Fibroblast of skin of left biceps (primary cell): ENCODE measurements at places on chromosomes 11 and 22.

GRCh38 chr11:17392872-17393271 is 4.4 kb upstream of the KCNJ11 start:
- no peak for DNase-seq

DNA sequence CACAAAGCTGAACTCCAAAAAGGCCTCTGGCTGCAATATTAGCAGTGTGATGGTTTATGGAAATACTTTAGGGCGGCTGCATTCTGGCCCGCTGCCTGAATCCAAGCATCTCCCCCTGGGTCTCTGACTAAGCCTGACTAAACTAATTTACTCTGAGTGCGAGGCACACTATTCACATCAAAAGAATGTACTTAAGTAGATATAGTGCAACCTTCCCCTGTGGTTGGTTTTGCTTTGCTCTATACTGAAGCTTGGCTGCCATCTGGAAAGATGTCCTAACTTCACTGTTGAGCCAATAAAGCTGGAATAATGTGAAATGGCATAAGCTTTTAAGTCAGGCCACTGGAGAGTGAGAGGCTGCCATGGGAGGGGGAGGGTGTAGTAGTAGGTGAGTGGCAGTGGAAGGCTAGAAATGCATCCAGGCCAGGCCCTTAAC is 321.6 kb downstream of the AASDHPPT start:
- peak; percentile 99 for DNase-seq

DNA sequence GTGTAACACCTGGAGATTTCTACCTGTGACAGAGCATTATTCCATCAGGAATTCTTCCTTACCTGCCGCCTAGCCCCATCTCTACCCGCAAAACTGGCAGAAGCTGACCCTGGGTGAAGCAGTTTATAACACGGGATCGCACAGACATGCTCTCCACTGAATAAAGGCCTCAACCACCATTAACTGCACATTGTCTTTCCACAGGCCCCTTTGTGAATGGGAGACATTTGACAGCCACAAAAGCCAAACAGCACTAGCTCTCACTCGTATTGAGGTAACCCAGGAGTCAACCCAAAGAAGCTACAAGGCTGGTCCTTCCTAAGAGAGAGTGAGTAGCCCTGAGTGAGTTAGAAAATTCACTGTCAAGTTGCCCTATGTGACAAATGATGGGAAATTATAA is 135.6 kb downstream of the RCN1 start:
- no peak for DNase-seq

DNA sequence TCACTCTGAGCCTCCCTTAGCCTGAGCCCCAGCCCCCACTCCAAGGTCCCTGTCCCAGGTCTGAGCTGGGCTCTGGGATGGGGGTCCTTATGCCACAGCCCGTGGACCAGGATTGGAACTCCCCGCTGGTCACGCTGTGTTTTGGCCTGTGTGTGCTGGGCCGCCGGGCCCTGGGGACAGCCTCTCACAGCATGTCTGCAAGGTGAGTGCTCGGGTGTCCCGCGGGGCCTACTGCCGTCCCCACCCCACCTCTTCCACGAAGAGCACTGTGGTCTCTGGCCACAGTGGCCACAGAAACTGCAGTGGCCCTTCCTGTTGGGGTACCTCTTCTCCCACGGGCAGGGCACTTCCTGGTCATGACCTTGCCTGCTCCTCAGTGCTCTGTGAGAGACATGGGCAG is 3.5 kb upstream of the SIPA1 start:
- DNase-seq: no peak

DNA sequence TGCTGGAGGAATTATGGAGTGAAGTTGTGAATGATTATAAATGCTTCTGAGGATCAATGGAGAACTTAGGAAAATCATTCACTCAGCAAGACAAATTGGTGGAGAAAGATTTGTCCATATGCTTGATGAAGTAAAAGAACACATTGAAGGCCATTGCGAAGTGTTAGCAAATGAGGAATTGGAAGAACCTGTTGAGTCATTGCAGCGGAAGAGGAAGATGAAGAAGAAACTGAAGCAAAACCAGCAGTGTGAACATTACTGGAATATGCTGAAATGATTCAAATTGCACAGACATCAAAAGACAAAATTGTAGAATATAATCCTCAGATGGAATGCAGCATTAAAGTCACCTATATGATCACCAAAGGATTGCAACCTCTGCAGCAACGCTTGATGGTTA is 168.1 kb downstream of the ADAMTS15 start:
- no peak for DNase-seq

DNA sequence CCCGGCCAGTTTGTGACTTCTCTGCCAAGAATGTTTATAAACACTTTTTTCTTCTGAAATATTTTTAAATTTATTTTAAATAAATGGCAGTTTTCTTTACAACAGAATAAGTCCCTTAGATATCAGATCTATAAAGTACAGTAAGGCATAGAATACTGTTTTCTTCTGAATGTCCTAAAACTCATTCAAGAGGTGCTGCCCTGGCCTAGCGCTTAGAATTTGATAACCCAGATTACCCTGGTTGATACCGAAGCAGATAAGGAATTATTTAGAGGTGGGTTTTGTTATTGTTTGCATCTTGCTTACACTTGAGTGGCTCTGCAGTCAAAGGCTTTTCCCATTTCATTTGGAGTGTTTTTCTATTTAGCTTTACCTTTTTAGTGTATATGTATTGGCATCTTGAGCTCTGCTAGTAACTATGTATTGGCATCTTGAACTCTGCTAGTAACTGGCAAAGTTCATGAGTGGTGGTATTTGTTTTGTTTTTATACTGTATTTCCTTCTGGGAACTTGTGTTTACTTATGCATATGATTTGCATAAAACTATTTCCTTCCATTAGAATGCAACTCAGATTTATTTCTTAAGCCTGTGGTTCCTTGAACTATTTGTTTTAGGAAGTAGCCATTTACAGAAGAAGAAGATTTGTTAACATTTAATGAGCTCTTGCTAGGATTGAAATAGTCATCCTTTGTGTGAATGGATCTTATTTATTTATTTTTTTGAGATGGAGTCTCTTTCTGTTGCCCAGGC is 1.2 kb downstream of the ACAD8 start:
- no peak for DNase-seq

DNA sequence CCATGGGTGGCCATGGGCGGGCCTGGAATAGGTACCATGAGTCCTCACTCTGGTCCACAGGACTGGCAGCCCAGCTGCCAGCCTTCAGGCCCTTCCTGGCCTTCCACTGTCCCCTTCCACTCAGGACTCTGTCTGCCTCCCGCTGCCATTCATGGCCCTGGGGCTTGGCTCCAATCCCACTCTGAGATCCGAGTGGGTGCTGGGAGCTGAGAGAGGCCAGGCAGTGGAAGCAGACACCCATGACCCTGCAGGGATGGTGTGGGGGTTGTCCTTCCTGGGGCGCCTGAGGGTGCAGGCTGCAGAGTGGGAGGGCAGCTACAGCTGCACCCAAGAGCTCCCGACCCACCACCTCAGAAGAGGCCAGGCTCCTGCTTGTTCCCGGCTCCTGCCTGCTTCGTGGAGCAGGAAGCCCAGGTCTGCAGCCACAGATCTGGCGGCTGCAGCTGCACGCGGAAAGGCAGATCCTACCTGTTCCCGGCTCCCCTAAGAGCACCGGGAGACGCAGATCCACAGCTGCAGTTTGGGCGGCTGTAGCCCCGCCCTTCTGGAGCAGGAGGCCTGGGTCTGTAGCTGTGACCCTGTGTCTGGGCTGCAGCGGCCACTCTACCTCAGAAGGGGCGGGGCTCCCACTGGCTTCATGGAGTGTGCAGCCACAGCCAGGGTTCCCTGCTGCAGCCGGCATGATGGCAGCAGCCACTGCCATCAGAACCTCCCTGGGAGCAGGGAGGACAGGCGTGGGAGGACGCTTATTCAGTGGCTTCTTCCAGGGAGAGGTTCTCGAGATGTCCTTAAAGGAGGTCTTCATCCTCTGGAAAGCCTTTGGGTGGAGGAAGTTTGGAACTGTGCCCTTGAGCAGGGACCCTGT is 27.5 kb downstream of the IGHMBP2 start:
- no peak for DNase-seq

- no peak for DNase-seq
Measured at GRCh38 chr11:123439616-123440015, 9.5 kb downstream of the GRAMD1B start.

DNA sequence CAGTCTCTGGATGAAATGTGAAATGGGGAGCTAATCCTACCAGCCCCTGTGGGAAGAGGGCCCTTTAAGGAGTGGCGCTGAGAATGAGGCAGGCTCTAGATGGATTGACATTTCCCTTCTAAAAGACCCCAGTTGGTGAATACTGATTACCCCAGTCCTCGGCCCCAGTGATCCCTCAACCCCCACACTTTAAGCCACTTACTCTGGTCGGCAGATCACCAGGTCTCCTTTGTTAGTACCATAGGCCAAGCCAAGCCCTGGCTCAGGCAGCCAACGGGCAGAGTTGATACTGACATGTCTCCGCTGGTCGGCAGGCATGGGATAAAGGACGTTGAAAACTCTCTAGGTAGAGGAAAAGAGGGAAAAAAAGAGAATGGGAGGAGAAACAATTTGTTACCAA is 26.1 kb upstream of the CHRM4 start:
- DNase-seq: no peak

DNA sequence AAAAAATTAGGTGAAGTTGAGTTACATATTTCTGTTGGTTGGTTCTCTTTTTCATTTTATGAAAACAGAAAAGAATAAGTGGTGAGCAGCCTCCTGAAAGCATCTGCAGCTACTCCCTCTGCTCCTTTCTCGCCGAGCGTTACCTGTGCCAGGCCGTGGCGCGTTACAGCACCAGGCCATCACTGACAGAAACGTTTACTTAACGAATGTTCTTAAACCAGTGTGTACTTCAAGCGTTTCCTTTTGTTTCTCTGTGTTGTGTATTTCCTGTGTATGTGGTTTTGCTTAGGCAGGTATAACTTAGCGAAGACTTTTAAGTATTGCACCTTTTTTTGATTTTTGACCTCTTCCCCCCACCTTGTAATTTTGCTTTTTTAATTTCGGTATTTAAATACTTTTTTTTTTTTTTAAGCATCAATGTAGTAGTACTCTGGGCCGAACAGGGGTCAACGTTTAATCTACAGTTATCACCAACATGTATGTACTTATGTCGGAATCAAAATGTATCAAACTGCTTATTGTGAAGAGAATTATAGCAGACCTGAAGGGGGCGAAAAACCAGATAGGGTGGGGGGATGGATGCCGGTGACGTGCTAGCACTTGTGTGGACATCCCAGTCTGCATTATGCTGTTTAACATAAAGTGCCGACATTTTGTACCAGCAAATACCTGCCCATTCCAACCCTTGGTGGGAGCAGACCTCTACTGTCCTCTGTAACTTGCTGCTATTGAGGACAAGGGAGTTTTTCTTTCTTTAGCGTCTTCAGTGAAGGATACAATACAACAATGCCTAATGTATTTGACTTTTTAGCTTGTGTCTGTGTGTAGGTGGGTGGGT is 21.6 kb upstream of the ADSL start:
- no peak for DNase-seq

- no peak for DNase-seq
Measured at GRCh38 chr11:103903621-103904323, 132.7 kb upstream of the DDI1 start.

DNA sequence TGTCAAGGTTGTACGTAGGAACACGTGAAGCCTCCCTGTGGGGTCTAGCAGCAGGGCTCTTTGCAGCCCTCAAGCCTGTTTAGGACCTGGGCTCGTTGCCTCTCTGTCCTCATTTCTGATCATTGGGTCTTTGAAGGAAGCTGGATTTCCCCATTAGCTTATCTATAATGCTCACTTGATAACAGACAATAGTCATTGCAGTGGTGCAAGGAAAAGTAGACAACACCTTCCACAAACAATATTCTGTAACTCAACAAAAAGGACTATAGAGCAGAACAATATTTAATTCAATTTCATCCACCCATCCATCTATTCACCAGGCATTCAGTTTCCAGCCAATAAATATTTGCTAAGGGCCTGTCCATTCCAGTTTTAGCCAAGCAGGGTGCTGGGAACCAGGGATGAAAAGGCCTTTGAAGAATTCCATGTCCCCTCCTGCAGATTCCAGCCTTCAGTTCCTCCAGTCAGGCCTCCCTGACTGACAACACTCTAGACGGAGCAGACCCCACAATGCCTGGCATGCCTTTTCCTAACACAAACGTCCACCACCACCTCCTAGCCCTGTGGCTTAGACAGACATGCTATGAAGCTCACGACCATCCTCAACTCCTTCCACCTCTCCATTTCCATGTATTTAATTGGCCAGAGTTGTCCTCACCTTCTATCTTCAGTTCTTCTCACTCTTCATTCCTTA is 12.7 kb upstream of the POLD3 start:
- no peak for DNase-seq

GRCh38 chr11:115924744-115925567 is 420.7 kb upstream of the CADM1 start:
- DNase-seq: no peak

DNA sequence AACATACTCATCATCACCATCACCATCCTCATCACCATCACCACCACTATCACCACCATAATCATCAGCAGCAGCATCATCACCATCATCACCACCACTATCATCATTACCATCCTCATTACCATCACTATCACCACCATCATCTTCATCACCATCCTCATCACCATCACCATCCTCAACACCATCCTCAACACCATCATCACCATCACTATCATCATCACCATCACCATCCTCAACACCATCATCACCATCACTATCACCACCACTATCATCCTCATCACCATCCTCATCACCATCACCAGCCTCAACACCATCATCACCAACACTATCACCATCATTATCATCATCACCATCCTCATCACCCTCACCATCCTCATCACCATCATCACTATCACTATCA is 16.6 kb downstream of the RTN4R start:
- DNase-seq: no peak

DNA sequence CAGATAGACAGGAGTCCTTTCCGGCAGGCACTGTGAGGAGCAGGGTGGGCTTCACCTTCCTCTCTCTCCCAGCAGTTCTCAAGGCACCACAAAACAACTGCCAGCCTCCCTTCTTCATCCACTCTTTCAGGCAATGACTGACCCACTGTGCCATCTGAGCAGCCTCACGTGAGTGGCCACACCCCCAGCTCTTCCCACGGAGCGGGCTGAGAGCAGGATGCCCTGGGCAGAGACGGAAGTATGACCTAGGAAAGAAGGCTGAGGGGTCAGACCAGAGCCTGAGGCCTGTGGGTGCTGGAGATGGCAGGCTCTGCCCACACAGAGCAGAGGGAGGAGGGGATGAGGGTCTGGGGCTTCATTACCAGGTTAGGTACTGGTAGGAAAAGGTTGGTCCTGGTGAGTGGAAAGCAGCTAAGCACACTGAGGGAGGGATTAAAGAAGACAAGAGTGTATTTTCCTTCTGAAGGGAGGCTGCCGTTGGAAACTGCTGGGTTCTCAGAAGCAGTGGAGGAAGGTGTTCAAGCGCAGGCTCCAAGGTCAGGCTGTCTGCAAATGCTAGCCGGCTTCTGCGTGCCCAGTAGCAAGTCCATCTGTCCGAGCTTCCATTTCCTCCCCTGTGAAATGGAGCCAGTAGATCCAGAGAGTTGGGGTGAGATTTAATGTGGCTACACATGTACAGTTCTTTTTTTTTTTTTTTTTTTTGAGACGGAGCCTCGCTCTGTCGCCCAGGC is 4.6 kb downstream of the NLRP6 start:
- DNase-seq: no peak
